ENCODE measurements at places on chromosomes 16 and 17.

DNA sequence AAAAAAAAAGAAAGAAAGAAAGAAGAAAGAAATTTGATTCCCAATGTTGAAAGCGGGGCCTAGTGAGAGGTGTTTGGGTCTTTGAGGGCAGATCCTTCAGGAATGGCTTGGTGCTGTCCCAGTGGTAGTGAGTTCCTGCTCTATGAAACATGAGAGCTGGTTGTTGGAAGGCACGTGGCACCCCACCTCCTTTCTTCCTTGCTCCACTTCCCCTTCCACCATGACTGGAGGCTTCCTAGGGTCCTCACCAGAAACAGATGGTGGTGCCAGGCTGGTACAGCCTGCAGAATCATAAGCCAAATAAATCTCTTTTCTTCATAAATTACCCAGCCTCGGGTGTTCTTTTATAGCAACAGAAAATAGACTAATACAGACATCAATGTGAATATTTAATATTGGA, 147.3 kb upstream of the KCNJ18 start:
- no peak for DNase-seq

- DNase-seq, result no peak
These were observed 115.5 kb upstream of the COX10 start for GRCh38 chr17:13953841-13954240.

DNA sequence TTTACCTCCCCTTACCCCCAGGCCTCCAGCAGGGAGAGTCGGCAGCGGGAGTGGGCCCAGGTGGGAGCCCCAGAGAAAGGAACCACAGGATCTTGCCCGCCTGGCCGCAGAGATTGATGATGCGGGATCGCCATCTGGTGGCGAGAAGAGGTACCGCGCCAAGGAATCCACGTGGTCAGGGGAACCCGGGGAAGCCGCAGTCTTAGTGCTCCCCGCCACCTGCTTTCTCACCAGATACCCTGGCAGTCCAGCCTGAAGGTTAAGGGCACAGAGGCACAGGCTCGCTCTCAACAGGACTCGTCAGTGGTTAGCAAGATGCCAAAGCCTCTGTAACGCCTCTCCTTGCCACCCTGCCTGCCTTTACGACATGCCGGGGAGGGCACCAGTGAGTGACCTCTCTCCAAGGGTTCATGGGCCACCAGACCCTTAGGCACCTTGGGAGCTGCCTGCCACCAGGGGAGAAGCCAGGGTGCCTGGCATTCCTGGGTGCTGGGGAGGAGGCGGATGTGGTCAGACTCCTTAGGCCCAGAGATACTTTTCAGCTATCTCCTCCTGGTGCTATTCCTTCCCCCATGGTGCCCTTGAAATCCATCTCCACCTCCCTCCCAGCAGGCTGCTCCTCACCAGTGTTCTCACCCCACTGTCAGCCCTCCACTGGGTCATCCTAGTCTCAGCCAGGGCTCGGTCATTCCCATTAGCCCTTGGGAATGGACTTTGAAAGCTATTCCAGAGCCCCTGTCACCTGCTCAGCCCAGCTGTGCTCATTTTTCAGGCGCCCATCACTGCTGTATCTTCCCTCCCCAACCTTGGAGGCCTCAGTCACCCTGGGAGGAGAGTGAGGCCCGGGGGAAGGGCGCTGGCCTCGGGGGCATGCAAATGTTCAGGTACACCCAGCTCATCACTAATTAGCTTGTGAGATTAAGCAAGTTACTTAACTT, 5.5 kb upstream of the RHBDF2 start:
- peak; percentile 83 for DNase-seq

DNA sequence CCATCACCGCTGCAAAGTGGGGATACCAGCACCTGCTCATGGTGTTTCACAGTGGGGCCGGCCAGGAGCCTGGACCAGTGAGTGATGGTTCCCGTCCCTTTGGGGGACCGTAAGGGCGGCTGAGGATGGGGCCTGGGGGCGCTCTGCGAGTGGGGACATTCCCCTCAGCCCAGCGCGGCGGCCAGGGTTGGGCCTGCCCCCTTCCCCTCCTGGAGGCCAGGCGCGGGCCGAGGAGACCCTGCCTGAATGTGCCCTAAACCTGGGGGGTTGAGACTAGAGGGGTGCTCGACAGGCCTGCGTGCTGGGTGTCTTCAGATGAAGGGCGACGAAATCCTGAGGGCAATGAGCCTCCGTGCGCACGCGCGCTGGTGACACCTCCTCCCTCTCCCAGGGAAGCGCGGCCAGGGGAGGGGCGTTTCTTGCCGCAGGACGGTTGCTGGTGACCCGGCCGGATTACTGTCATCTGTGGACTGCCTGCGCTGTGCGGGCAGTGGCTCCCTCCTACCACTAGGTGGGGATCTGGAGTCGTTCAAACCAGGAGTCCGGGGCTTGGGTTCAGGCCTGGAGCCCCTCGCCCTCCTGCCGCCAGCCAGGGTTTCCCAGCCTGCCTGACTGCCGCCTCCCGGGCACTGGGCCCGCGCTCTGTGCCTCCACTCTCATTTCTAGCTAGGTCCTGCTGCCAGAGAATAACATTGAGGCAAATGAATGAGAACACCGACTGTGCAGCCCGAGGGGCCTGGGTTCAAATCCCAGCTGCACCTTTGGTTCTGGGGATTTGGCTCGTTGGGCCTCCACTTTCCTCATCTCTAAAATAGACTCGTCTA, 17.1 kb downstream of the TBX2 start:
- peak; percentile 82 for DNase-seq

GRCh38 chr17:28684963-28685362, 23.0 kb downstream of the SUPT6H start:
- DNase-seq, result peak; percentile 26

DNA sequence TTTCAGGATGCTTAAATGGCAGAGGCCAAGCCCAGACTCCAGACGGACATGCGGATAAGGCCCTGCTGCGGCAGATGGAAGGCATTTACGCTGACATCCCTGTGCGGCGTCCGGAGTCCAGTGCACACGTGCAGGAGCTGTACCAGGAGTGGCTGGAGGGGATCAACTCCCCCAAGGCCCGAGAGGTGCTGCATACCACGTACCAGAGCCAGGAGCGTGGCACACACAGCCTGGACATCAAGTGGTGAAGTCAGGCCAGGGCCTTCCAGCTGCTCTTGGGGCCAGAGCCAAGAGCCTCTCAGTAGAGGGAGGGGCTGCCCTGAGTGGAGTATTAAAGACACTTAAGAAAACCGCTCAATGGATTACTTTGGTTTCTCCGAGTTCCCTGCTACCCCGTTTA, 29.4 kb downstream of the NARF start:
- no peak for DNase-seq

DNA sequence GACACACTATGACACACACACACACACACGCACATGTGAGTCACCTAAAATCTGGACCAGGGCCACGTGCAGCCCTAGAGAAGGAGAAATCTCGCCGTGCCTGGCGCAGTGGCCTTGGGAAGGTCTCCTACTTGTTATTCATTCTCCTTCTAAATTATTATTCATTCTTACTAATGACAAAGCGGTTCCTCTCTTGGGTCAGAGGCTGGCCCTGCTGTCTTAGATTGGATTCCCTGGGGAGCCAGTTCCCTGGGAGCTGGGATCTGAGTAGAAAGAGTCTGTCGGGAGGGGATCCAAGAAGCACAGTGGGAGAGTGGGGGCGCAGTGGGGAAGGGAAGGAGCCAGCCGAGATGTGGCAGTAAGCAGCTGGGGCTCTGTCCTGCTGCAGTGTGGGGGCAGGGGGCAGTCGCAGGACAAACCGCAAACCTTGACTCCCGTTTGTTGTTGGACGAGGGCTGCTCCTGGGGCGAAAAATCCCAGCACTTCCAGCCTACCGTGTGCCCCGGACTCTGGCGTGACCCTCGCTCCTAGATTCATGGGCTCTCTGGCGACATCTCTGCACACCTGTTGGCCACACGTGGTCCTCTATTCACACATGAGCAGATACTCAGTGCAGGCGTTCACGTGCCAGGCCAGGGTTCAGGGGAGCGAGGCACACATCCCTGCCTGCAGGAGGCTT, 18.7 kb upstream of the JPH3 start:
- DNase-seq, result no peak

GRCh38 chr16:73605309-73605708, 557.4 kb upstream of the ZFHX3 start:
- DNase-seq, result no peak

- no peak for DNase-seq
These were observed 14.2 kb downstream of the RNF112 start for GRCh38 chr17:19424934-19425868.

GRCh38 chr17:43861960-43862359, 15.0 kb downstream of the CD300LG start:
- DNase-seq, result no peak

- peak; percentile 35 for DNase-seq
These were observed 829 bp downstream of the PITPNM3 start for GRCh38 chr17:6555331-6556120.

DNA sequence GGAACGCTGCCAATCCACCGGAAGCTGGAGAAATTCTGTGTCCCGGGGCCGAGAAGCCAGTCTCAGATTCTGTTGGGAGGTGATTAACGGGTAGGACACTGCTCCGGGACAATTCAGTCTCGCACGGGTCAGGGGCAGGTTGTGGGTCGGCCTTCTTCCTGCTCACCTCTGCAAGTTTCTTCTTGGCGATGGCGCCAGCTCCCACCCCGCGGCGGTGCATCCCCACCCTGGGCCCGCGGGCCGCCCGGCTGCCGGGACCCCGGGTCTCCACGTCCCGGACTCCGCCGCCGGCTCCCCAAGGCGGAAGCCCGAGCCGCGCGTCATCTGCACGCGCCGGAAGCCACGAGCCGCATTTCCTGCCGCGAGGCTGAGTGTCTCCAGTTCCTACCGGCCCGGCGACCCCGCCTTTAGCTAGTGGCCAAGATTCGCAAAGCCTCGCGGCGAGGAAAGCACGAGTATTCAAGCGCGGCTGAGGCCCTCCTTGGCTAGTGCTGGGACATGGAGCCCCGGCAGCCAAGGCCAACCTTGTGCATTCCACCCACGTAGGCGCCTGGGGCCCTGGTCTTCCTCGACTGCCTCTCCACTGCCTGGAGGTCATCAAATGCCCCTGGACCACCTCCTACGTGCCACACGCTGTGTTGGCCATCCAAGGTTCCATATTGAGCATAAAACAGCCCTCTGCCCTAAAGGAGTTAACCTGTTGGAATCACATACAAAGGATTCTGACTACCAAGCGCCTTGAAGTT, at the start of gene SNF8:
SNF8 (minus strand) TSS at position 328 of the 746 bp plus-strand sequence; CDS start at position 220, 108 bp downstream.
- DNase-seq, result peak; percentile 90

DNA sequence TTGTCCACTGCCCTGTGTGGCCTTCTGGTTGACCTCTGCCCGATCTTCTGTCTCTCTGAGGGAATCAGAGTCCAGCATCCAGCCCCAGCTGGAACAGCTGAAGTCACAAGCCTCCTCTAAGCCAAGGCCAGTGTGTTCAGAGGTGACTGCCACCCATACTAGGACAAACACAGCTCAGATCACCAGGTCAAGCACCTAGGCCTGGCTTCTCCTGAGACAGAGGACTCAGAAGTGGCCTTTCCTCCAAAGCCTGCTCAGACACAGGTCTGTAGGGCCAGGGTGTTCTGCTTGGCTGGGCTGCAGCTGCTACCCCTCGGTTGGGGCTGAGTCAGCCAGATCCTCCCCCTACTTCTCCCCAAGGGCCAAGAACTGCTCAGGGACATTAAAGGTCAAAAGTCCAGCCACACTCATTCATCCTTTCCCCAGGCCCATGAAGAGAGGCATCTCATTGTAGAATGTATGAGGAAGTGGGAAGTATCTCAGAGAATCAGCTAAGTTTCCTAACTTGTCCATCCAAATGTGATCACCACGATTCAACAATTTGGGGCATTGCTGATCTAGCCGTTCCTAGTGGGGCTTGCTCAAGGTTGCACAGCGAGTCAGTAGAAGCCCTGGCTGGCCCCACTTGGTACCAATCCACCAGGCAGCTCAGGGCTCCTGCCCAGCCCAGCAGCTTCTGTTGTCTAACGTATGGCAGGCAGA, 7.6 kb downstream of the SLC46A1 start:
- DNase-seq, result no peak

DNA sequence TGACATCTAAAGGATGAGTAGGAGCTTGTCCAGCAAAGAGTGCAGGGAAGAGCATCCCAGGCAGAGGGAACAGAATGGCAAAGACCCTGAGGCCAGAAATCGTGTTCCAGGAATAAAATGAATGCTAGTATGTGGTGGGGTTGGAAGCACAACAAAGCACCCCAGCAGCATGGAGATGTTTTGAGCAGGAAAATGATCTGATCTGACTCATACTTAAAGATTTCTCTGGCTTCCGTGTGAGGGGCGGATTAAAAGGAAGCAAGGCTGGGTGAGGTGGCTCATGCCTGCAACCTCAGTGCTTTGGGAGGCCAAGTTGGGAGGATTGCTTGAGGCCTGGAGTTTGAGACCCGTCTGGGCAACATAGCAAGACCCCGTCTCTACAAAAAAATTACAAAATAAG, 2.3 kb downstream of the SLC5A11 start:
- no peak for DNase-seq

GRCh38 chr16:15973421-15973820, 24.0 kb downstream of the ABCC1 start:
- DNase-seq, result no peak

Data from body of pancreas (tissue), 4 donors.